ENCODE measurements at places on chromosomes 3 and 15.

- DNase-seq: no peak
Measured at GRCh38 chr3:115503394-115503793, 119.9 kb upstream of the GAP43 start.

GRCh38 chr3:126516152-126516935 is 1.2 kb downstream of the UROC1 start:
- no peak for DNase-seq

DNA sequence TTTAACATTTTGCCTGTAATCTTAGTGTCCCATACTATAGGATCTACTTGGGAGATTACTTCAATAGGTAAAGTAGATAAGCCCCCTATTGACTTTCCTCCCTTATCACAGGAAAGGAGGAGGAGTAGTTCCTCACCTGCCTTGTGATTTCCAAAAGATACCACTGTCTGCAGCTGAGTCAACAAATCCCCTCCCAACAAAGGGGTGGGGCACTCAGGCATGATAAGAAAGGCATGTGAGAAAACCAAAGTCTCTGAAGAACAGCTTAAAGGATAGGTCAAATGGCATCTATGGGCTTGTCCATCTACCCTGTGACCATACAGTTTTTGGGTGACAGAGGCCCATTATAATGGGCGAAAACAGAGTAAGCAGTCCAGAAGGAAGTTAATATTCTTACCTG is 71.3 kb upstream of the WNT7A start:
- no peak for DNase-seq

DNA sequence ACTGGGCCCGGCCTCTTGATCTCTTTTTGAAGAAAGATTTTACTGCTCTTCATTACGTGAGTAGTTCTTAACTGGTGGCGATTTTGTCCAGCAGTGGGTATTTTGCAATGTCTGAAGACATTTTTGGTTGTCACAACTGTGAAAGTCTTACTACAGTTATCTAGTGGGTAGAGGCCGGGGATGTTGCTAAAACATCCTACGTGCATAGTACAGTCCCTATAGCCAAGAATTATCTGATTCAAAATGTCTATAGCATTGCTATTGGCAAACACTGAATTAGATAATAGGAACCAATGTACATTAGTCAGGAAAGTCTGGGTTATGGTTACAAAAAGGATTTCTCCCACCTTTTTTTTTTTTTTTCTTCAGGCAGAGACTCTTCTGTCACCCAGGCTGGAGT is 38.1 kb downstream of the FOXL2 start:
- DNase-seq: no peak

DNA sequence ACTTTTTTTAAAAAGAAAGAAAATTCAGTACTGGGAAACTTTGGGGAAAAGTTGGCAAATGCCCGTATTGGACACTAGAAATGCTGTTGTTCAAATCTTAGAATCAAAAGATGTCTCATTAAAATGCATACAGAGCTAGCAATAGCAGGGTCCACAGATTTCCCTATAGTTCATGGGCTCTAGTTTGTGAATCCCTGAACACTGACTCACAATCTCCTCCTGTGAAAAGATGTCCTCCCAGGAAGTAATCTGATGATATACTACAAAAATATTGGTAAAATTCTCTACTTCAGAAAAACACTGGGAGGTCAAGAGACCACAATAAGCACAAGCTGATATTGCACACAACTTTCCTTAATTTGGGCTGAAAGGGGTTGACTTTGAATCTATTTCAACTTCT is 568.4 kb upstream of the ZNF385D start:
- DNase-seq: no peak

- DNase-seq: no peak
Measured at GRCh38 chr3:159169828-159170227, 368.0 kb downstream of the MFSD1 start.

DNA sequence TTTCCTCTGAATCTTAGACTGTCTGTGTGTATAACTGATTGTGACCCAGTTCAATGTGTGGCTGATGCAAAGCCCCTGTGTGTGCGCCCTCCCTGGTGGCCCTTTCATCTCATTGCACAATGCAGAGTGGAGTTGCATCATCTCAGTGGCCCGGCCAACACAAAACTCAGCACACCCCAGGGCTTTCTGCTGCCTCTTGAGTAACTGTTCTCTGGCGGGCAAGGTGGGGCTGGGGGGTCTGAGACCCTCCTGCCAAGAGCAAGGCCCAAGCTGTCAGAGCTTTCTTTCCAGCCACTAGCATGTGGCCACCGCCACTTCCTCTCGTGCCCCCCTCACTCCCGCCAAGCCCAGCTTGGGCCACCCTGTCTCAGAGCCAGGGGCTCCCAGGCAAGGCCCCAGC is 80.7 kb upstream of the ALDH1L1 start:
- no peak for DNase-seq

- no peak for DNase-seq
Measured at GRCh38 chr3:33004961-33005360, 53.5 kb downstream of the CCR4 start.

DNA sequence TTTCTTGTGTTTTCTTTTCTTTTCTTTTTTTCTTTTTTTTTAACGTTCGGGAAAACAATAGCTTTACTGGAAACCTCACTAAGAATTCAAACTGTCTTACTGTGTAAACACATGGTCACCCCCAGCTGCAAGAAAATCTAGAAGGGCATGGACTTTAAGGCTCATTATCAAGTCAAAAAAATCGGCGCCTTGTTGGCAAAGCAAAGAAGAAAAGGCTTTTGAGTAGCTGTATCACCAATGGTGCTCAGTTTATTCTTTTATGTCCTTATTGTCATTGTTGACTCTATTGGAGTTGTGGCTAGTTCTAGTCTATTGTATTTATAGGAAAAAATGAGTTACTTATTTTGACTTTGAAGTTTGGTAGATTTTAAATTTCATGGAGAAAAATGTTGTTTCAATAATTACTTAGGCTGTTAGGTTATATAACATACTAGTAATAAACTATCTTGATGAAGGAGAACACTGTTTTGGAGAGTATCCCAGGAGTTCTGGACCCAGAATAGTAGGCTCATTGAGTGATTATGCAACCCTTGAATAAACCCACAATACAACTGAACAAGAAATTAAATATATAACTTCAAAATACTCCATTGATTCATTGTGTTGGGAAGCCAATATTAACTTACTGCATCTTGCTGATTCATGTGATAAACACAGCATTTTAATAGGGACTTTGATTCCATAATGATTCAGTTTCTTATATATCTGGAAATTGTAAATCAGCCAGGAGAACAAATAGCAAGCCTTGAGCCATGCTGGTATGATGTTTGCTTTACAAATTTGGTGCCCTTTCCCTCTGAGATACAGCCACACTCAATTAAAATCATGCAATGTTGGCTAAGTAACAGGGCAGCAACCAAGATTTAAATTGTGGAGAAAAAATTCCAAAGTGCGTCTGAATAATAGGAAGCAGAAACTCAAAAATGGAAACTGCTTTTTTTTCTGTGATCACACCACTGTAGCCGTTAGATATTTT is 27.8 kb upstream of the GOLIM4 start:
- DNase-seq: no peak

DNA sequence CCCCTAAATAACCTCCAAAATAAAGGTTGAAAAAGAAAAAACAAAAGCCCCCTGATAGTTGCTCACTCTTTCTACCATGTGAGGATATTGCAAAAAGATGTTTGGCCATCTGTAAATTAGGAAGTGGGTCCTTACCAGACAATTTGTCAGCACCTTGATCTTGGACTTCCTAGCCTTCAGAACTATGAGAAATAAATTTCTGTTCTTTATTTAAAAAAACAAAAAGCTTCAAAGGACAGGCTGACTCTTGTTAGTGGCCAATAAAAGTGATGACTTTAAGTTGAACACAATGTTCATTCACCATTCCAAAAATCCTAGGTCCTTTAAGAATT is 103.5 kb downstream of the CBLB start:
- DNase-seq: no peak

GRCh38 chr3:57796261-57796660 is 40.2 kb downstream of the SLMAP start:
- no peak for DNase-seq

- no peak for DNase-seq
Measured at GRCh38 chr15:99406716-99407487, 155.6 kb downstream of the LRRC28 start.

GRCh38 chr3:119673875-119674274 is 3.3 kb downstream of the COX17 start:
- no peak for DNase-seq

DNA sequence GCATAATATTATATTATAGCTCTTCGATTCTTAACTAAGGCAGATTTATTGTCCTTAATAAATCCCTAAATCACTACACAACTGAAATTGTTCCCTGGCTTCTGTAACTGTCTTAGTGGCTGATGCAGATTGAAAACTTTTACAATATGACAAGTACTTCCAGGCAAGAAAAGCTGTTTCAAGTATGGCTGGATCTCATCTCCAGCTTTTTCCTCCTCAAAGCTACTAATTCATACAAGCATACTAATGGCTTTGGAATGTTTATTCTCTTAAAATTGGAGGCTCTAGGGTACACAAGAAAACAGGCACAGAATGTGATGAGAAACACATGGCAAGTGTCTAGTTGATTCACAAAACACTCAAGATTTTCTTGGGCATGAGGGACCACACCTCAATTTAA is 351.5 kb upstream of the ICE2 start:
- no peak for DNase-seq

- DNase-seq: no peak
Measured at GRCh38 chr3:193963808-193964516, 172.0 kb upstream of the HES1 start.

GRCh38 chr15:63344731-63345390 is 36.8 kb downstream of the CA12 start:
- no peak for DNase-seq

- no peak for DNase-seq
Measured at GRCh38 chr3:14988988-14989394, 41.6 kb downstream of the NR2C2 start.

DNA sequence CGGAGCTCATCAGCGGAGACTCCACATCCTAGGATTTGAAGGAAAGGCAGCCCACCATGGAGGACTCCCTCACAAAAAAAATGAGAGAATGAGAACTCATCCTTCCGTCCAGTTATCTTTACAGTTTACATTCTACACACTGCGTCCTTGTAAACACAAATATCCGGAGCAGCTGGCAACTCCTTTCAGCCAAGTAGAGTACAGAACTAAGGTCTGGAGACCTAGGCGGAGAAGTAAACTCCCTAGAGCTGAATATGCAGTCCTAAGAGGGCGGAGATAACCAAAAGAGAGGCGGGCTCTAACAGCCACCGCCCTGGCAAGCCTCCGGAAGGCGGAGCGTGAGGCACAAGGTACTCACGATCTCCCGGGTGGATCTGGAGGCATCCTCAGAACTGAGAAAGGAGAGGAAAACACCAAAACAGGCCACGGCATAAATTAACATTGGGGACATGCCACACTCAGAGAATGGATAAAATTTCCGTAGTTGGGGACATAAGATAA is 924 bp upstream of the SIN3A start:
- DNase-seq: peak; percentile 51

DNA sequence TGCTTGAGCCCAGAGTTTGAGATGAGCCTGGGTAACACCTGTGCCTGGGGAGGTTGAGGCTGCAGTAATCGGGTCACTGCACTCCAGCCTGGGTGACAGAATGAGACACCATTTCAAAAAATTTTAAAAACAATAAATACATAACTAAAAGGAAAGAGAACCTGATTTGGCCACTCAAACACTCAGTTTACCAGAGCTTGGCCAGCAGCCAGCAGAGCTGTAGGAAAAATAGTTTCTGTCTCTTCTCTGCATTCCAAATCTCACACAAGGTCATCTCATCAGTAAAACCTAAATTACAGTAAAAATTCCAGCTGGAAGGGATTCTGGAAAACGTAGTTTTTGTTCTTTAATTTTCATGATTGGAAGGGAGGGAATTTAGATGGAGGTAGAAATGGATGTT is 7.8 kb upstream of the PPM1L start:
- no peak for DNase-seq

- no peak for DNase-seq
Measured at GRCh38 chr3:109018828-109019227, 65.1 kb upstream of the GUCA1C start.

- no peak for DNase-seq
Measured at GRCh38 chr3:42736081-42736480, 33.5 kb upstream of the HHATL start.

- no peak for DNase-seq
Measured at GRCh38 chr3:48306860-48307530, 26.5 kb downstream of the SPINK8 start.

- DNase-seq: no peak
Measured at GRCh38 chr3:181660337-181660736, 51.4 kb upstream of the SOX2 start.

DNA sequence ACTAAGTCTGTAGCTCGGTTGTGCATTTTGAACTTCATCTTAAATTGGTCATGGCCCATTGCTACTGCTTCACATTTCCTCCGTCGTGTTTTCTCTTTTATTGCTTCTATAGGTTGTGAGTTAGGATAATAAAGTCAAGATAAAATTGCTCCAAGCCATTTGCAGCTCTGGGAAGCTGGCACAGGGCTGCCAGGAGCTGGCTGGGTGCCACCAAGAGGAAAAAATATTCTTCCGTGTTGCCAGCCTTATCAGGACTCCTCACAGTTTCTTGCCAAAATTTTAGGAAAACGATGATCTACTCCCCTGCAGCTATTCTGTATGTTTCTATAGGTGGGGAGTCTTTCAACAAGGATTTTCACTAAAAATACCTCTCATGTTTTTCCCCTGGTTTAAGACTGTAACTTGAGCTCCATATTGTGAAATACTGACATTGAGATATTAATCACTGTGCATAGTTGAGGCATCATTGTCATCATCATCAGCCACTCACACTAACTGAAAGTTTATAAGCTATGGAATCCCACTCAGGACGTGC is 55.4 kb upstream of the PIAS1 start:
- DNase-seq: no peak

GRCh38 chr3:150921209-150921608 is 16.0 kb upstream of the MINDY4B start:
- DNase-seq: no peak

- DNase-seq: no peak
Measured at GRCh38 chr15:62994975-62995681, 47.4 kb upstream of the TPM1 start.

DNA sequence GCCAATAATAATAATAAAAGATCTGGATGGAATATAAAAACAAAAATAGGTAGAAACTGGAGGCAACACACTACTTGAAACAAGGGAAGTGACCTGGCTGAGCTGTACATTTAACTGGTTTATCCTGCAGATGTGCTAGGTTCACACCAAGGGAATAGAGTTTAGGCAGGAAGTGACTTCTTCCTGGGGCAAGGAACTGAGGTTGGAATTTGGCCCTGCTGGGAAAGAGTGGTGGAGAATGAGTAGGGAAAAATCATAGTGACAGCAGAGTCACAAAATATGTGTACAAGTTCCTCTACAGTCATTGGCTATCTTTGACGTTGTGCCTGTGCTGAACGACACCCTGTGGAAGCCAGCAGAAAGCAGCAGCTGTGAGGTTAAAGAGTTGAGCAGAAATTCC is 44.1 kb downstream of the ARHGAP11B start:
- no peak for DNase-seq

- DNase-seq: no peak
Measured at GRCh38 chr3:30676424-30677346, 70.3 kb downstream of the TGFBR2 start.

DNA sequence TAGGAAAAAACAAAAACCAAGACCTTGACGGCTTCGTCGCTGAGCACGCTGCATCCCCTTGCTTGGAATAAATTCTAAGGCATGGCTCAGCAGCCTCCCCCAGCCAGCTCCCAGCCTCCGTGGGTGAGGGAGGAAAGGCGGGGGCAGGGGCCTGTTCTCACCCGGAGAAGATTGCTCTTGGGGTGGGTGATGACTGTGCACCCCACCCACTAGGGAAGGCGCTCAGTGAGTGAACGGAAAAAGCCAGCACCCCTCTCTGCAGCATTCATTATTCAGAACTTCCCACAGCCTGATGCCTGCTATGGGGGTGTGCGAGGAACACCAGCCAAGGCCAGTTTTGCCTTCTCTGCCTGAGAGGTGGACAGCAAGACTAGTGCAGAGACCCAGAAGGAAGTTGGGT is 19.3 kb upstream of the NTRK3 start:
- no peak for DNase-seq

Data from activated gamma-delta T cell treated with anti-CD3 and anti-CD28 coated beads, Interleukin-2, amount 50 U/mL, for 16 hours (primary cell).